ENCODE measurements at places on chromosomes 11 and 22.

GRCh38 chr11:73376803-73377629 is 817 bp downstream of the RELT start:
- peak; percentile 80 for DNase-seq

DNA sequence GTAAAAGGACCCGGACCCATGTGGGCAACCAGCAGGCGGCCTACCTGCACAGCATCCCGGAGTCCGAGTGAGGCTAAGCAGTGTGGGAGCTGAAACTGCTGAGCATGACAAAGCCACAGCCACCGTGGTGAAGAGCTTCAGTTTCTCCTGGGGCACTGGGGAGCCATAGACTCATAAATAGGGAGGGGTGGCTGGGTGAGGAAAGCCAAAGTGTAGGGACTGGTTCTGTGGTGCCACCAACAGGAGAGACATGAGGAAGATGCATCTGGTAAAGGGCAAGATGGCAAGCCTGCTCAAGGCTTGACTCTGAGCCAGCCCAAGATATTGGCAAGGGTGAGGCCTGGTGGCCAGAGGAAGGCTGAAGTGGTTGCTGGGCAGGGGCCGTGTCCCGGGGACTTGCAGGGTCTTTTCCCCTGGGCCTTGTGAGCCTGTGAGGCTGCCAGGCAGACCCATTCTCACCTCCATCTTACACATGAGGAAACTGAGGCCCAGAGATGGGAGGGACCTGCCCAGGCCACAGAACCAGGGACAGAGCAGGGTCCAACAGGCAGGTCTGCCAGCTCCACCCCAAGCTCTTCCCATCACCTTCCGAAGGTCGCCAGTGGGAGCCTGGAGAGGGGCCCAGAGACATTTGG is 30.4 kb downstream of the CYTH4 start:
- DNase-seq, result no peak

DNA sequence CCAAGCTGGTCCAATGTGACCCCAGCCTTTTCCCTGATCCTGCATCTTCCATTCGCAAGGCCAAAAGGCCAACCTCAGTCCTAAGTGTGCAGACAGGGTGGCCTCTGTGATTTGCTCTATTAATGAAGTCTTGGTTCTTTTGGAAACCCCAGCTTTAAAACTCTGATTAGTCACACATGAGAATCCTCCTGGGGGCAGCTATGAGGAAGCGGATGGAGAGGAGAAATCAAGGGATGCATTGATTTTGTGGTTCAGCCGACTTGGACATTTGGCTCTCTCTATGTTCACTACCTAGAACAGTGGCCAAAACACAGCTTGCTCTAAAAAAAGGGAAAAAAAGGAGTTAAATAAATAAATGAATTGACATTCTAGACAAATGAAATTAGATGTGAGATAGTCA is 98.6 kb upstream of the USP47 start:
- no peak for DNase-seq

DNA sequence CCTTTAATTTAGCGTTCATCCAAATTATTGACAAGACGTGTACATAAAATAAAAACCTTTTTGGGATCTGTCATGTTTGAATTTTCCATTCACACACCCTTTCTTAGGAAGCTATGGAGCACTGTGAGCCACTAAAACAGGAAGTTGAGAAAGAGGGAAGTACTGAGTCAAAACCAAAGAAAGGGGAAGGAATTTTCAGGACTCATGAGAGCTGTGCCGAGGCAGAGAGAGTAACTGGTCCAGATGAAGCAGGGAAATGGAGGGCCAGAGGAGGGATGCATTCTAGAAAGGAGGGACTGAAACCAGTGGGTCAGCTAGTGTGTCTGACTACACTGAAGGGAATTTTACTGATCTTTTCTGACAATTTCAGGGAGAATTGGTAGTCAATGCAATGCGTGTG is 24.9 kb downstream of the APLP2 start:
- no peak for DNase-seq

GRCh38 chr11:48341466-48341865 is 16.7 kb downstream of the OR4C3 start:
- DNase-seq, result no peak
